T47D (cell line): ENCODE measurements at places on chromosomes 4 and X.

- DNase-seq = no peak
These were observed 228.4 kb upstream of the PSAPL1 start for GRCh38 chr4:7663075-7663541.

- no peak for DNase-seq
These were observed 13.0 kb upstream of the IRAK1 start for GRCh38 chrX:154032653-154033052.

DNA sequence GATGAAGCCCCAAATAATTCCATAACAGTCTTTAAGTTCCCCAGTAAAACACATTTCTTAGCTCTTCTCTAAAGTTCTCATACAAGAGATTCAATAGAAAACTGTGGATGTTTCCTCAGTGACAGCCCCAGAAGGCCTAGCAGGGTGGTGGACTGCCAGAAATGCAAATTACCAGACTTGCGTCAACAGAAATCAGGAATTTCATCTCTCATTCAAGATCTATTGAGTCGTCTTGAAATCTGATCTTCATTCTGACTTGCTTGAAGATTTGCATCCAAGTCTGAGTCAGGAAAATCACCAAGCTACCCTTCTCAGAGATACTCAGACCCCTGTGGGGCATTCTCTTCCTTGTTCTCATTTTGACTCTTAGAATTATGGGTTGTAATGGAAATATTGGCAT lies 68.9 kb upstream of the NDP start:
- DNase-seq = no peak

- no peak for DNase-seq
These were observed 223.8 kb upstream of the ZCCHC13 start for GRCh38 chrX:74080165-74080564.

- no peak for DNase-seq
These were observed 156.3 kb downstream of the TMEM164 start for GRCh38 chrX:110159235-110159634.

DNA sequence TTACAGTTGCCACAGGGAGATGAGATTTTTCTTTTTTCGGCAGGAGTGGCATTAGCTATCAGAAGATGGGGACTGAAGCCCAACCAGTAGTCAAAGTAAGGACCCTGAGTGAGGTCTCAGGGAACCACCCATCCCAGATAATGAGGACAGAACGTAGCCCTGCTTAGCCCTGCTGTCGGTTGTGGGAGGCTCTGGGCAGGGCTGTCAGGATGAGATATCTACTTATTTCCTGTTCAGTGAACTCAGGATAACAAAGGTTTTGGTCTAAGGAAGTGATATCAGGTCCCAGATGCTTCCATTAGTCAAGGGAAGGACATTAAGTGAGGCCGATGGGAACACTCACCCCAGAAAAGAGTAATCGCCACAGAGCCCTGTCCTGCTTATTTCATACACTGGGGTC lies 2.3 kb downstream of the MAGEB16 start:
- no peak for DNase-seq

- DNase-seq = no peak
These were observed 508.8 kb downstream of the ANKRD50 start for GRCh38 chr4:124203613-124204238.

DNA sequence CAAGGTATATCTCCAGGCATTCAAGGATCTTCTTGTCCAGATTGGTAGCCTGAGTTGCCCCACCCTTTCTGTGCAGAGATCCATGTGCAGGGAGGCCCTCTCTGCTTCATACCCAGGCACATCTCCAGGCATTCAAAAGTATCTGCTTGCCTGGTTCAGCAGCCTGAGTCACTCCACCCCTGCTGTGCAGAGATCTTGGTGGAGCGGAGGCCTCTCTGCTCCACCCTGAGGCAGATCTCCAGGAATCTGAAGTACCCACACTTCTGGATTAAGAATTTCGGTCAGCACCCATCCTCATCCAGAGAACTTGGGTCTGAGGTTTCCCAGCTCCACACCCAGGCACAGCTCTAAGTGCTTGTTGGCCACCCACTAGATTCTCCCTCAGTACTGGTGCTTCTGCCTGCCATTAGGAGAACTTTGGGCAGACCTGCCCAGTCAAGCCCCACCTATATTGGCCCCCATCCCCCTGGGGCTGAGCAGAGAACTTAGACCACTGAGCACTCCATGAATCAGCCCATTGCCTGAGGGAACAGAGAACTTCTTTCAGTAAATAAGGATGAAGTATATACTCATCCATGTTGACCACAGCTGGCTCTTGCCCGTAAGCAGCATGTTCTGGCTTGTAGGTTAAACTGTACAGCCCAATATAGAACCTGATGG lies 199.5 kb upstream of the ZCCHC13 start:
- DNase-seq = no peak

DNA sequence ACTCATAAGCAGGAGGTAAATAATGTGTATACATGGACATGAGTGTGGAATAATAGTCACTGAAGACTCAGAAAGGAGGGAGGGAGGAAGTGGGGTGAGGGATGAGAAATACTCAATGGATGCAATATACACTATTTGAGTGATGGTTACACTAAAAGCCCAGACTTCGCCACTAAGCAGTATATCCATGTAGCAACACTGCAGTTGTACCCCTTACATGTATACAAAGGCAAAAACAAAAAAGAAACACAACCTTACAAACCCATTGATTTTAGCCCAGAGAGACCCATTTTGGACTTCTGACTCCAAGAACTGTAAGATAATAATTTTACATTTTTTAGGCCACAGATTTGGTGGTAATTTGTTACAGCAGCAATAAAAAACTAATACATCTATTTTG lies 51.5 kb downstream of the VMA21 start:
- DNase-seq = no peak

GRCh38 chrX:353566-354535 lies 32.9 kb downstream of the PPP2R3B start:
- no peak for DNase-seq

GRCh38 chrX:154775419-154776349 lies 13.0 kb downstream of the DKC1 start:
- DNase-seq = no peak

DNA sequence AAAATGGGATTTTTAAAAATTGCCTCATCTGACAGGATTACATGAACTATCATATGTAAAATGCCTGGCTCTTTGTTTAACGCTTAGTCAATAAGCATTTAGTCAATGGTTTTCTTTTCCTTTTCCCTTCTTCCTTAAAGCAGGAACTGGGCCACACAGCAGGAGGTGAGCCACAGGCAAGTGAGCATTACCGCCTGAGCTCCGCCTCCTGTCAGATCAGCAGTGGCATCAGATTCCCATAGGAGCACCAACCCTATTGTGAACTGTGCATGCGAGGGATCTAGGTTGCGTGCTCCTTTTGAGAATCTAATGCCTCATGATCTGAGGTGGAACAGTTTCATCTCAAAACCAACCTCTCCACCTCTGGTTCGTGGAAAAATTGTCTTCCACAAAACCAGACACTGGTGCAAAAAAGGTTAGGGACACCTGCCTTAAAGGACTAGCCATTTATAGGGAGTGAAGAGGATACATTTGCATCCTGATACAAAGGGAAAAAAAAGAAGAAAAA lies 306.1 kb downstream of the FBXW7 start:
- no peak for DNase-seq

DNA sequence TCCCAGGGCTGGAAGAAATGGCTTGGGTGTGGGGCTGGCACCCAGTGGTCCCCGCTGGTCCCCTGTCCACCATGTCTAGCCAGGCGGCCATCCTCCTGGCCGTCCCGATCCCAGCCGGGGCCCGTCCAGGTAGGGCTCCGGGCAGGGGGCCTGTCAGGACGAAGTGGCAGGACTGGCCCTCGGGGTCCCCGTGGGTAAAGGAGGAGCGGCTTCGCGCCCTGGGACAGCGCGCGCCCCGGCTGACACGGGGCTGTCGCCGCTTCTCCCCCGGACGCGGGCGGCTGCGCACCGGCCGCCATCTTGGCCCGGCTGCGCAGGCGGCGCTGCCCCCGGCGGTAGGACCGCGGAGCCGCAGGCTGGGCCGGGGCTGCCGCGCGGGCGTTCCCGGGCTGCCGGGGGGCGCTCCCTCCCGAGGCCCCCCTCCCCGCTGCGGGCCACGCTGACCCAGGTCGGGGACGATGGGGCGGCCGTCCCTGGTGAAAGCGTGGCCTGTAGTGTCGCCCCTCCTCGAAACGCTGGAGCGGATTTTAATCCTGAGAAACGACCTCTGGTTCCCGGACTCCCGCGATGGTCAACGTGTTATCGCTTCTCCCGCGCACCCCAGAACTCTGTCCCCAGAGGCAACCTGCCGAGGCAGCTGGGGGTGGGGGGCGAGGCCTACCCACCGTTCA lies 60.4 kb upstream of the BCOR start:
- no peak for DNase-seq

DNA sequence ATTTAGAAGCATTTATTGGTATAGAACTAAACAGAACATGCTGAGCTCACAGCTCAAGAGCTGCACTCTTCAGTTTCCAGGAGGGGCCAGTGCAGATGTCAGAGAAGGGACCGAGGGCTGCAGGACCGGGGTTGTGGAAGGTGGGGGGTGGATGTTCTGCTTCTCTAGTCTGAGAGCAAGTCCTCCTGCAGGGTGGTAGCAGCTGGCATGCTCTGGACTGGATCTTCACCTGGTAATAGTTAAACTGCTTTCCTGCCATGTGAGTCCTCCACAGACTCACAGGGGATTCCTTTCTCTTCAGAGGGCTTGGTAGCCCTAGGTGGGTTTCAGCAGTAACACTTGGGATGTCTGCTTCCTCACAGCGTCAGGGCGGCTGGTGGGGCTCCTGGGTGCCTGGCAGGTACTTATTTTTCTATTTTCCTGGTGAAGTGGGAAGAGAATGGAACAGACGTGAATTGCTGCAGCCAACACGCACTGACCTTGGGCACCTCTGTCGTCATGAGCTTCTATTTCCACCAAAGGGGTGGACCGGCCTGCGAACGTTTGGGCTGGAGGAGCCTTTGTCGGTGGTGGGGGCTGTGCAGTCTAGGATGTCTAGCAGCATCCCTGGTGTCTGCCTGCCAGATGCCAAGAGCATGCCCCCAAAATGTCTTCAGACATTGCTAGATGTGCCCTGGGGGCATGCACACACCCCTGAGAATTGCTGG lies 2.5 kb downstream of the MAEA start:
- no peak for DNase-seq

- no peak for DNase-seq
These were observed 646 bp upstream of the FAM3A start for GRCh38 chrX:154516656-154517100.

DNA sequence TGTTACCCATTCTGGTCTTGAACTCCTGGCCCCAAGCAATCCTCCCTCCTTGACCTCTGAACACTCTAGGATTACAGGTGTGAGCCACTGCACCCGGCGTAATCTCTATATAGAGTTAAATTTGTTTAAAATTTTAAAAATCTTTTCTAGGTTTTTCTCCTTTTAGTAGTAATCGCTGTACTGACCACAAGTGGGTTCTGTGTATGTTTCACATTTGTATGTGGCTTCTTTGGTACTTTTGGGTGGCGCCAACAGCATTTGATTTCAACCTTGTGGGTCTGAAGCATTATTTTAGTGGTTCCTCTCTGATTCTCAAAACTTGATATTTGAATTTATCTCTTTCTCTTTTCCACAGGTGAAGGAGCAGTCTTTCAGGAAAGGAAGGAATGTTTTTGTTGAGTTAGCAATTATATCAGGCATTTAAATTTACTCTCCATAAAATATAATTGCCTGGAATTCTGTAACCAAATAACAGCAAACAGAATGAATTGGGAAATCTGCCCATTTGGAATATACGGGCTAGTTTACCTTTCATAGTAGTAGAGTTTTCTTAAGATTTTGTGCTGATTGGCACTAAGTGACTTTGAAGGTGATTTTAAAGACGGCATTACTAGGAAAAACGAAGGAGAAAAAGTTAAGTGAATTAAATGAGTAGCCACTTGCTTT lies 29.5 kb downstream of the ARHGAP10 start:
- DNase-seq = no peak

DNA sequence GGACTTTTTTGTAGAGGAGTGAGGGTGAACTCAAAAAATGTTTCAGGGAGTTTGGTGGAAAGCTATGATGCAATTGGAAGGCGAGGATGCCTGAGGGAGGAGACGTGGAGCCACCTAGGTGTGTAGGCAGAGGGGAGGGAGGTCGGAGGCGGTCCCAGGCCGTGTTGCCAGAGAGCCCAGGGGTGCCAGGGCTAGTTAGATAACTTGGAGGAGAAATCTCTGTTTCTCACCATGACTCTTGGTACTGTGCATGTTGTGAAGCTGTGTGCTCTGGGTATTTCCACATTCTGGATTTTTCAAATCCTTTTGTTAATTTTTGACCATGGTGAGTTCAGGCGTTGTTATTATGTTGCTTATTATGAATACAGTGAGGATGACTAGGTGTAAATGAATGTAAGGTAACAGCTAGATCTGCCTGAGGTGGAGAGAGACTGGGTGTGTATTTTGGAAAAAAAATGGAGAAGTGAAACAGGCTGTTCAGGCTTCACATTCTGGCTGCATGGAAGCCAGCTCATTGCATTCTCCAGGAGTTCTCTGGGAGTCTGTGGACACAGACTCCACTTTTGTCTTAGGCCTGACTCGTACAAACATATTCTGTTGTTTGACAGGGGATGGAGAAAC lies 4.5 kb downstream of the RAB9A start:
- DNase-seq = no peak

GRCh38 chr4:76028350-76028765 lies 5.1 kb upstream of the CXCL10 start:
- DNase-seq = no peak

DNA sequence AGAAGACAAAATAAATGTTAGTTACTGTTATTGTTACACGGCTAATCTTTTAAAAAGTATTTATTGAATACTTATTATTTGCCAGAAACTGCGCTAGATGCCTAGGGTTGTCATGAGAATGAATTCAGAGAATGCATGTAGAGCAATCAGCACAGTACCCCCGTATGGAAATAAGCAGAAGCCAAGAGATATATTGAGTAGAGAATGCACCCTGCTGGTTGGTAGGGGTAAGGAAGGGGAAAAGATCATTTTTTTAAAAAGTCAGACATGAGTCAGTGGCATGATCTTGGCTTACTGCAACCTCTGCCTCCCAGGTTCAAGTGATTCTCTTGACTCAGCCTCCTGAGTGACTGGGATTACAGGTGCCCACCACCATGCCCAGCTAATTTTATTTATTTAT lies 13.1 kb upstream of the DRP2 start:
- peak; percentile 14 for DNase-seq

- DNase-seq = no peak
These were observed 22.1 kb downstream of the TMEM131L start for GRCh38 chr4:153488006-153488891.

GRCh38 chr4:7428261-7429068 lies 6.3 kb downstream of the PSAPL1 start:
- no peak for DNase-seq

DNA sequence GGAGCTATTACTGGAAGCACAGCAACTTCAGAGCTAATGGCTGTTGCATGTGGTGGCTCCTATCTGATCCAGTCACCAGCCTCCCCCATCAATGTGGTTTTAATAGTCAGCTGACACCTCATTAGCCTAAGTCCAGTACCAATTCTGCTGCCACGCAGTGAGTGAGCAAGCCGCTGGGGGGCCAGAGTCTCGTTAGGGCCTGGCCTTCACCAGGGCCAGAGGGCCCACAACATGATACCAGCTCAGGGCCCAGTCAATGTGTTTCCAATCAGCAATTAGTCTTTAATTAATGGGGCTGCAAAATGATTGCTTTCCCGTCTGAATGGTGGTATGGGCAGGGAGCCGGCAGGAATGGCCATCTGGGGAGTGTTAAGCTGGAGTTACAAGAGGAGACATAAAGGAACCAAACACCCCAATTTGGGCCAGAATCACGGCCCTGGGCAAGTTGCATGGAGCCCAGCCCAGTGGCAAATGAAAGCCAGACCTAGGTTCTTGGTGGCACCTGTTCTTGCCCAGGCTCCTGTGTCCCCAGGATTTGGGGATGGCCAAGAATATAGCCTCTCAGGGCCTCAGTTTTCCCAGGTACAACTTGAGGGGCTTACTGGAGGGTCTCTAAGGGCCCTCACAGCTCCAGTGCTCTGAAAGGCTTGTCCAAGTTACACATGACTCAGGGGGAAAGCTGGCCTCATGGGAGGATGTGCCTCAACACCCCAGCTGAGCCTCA lies 119.2 kb downstream of the EFNB1 start:
- DNase-seq = no peak
